Activated CD8-positive, alpha-beta T cell treated with anti-CD3 and anti-CD28 coated beads for 36 hours (primary cell): ENCODE measurements at places on chromosomes 4 and X.
A peak's percentile ranks its signal among the peaks of the same experiment; 100 is the strongest.

- DNase-seq, result no peak
Observed at GRCh38 chr4:163631288-163631687, 136.8 kb downstream of the TMA16 start.

GRCh38 chrX:138897621-138898492 is 186.3 kb upstream of the FGF13 start:
- no peak for DNase-seq

DNA sequence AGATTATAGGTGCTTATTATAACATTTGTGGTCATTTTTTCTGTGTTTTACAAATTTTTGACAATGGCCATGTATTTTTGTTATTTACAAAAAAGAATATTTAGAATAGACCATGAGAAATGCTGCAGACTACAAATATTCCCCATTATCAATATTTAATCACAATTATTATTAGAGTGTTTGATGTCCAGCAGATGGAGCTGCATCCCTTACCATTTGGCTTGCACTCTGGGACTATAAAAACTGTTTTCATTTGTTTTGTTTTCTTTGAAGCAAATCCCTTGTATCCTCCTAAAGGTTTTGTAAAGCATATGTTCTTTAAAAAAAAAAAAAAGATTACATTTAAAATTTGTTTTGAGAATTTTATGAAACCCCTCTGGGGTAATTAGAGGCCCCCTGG is 85.6 kb upstream of the CXorf66 start:
- no peak for DNase-seq

- no peak for DNase-seq
Observed at GRCh38 chrX:39755143-39756032, 342.4 kb downstream of the BCOR start.

DNA sequence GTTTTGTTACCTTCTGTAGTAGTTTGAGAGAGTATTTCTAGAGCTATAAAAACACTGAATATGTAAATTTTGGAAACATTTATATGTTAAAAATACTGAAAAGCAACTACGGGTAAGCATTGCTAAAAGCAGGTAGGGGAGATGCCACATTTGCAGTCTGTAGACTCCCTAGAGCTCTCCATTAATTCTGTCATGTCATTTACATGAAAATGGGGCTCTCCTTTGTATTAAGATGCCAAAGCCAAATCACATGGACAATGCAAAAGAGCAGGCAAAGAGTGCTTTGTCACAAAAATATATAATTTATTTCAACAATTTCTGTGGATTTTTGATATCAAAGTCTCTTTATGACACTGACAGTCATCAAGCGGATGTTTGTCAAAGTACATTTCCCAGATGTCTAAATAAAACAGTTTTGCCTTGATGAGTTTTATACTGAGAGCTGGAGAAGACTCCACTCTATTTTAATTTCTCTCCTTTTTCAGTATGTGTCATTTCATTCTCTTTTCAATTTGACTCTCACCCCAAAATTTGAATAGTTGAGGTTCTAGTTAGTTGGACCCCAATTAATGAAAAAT is 51.8 kb downstream of the LDB2 start:
- DNase-seq, result no peak

DNA sequence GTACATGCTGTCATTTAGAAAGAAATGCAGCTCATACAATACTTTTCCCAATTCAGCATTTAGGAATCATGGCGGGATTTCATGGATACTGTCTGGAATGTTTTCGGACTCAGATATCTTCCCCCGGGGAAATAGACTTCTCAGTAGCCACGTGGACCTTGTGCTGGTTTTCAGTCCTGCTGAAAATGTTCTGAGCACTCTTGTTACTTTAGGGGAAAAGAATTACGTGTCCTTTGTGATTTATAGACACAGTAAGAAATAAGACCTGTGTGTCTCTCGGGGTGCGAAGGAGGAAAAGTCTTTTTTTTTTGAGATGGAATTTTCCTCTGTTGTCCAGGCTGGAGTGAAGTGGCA is 3.8 kb downstream of the CD99 start:
- no peak for DNase-seq

DNA sequence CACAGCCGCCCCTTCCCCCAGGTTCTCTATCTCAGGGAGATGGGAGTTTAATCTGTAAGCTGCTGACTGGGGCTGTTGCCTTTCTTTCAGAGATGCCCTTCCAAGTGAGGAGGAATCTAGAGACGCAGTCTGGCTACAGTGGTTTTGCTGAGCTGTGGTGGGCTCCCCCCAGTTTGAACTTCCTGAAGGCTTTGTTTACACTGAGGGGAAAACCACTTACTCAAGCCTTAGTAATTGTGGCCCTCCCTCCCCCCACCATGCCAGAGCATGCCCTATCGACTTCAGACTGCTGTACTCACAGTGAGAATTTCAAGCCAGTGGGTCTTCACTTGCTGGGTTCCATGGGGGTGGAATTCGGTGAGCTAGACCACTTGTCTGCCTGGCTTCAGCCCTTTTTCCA is 131.3 kb downstream of the FAAH2 start:
- peak; percentile 4 for DNase-seq

GRCh38 chr4:183987987-183988392 is 82.9 kb downstream of the STOX2 start:
- DNase-seq, result no peak

DNA sequence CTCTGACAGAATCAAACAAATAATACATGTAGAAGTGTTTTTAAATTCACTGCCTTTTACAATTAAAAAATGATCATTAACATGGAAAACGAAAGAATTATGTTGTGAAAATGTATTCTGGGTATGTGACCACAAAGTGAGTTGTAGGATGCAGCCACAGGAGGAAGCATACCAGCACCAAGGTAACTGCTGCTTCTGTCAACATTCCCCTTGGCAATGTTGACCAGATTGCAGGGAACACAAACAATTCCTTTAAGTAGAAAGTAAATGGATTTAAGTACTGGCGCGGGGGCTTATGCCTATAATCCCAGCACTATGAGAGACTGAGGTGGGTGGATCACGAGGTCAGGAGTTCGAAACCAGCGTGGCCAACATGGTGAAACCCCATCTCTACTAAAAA is 1877.9 kb upstream of the PCDH7 start:
- no peak for DNase-seq

GRCh38 chr4:146407257-146407656 is 114.5 kb downstream of the SLC10A7 start:
- no peak for DNase-seq

GRCh38 chr4:74716436-74716765 is 77.9 kb downstream of the BTC start:
- DNase-seq, result no peak

- peak; percentile 31 for DNase-seq
Observed at GRCh38 chrX:46587158-46587557, 13.6 kb downstream of the CHST7 start.

GRCh38 chrX:138788771-138789170 is 77.3 kb upstream of the FGF13 start:
- no peak for DNase-seq

GRCh38 chr4:117357437-117357836 is 272.1 kb upstream of the TRAM1L1 start:
- no peak for DNase-seq

GRCh38 chr4:74322301-74322700 is 14.0 kb downstream of the EPGN start:
- no peak for DNase-seq

DNA sequence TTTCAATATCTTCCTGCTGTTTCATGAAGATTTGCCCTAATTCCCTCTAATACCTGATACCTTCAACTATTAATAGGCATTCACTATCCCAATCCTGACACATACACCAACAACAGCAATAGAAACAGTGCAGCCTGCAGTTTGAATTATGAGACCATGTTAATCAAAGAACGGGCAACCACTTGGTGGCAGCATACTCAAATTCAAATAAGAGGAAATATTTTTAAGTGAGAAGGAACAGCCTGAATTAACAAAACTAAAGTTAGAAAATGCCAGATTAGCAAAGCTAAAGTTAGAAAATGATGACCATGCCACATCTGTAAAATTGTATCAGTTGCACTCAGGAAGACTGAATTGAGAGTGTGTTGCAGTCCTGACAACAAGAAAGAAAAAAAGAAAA is 204.9 kb downstream of the SMARCA1 start:
- peak; percentile 31 for DNase-seq

DNA sequence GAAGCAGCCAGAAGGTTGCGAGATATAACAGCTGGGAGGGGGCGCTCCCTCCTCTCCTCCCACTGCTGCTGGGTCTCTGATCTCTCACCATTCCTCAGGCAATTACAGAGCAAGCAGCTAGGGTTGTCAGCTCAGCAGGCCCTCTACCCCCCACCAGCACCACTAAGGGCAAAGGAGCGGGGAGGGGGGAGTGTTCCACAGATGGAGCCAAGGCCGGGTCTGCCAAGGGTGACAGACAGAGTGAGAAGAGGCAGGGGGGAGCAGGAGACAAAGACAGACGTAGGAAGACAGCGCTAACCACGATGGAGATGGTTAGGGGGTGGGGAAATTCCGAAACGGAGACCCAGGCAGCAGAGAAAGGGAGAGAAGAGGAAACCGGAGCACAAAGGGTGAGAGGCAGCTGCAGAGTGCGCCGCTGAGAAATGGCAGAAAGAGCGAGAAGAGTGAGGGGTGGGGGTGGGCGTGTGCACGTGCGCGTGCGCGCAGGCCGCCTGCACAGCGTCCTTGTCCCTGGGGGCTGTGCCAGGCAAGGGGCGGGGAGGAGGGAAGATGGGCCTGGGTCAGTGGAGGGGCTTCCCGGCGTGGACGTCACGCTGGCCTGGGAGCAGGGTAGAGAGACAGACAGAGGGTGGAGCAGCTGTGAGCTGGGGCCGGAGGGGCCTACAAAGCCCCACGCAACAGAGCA is 6.9 kb downstream of the L1CAM start:
- peak; percentile 55 for DNase-seq

GRCh38 chr4:142331646-142332045 is 514.5 kb downstream of the INPP4B start:
- DNase-seq, result no peak

DNA sequence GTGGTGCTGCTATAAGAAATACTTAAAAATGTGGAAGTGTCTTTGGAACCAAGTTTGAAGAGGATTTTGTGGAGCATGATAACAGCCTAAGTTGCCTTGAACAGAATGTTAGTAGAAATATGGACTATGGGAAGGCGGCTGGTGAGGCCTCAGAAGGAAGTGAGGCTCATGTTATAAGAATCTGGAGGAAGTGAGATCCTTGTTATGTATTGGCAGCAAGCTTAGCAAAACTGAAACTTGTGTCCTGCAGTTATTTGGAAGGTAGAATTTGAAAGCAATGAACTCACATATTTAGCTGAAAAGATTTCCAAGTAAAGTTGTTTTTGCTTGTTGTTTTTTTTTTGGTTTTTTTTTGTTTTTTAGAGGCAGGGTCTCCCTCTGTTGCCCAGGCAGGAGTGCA is 13.6 kb upstream of the MED14 start:
- no peak for DNase-seq

DNA sequence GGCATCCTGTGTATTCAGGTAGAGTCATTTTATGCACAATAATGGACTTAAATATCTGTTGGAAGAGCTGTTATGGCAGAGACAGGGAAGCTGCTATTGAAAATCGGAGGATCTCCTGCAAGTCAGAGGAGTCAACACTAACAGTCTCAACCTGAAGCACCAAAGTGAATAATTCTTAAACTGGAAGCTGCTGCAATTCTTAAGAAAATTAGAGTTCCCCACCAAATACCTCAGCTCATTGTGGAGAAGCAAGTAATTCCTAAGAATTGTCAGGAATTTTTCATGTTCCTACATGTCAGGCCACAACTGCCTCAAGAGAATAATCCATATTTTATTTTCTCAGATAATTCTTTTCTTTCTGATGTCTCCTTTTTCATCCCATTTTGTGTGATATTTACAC is 892.6 kb upstream of the LCORL start:
- no peak for DNase-seq

- peak; percentile 60 for DNase-seq
Observed at GRCh38 chrX:119067023-119067739, 5.6 kb upstream of the CT47C1 start.

- no peak for DNase-seq
Observed at GRCh38 chr4:27428661-27429060, 568.0 kb downstream of the STIM2 start.

DNA sequence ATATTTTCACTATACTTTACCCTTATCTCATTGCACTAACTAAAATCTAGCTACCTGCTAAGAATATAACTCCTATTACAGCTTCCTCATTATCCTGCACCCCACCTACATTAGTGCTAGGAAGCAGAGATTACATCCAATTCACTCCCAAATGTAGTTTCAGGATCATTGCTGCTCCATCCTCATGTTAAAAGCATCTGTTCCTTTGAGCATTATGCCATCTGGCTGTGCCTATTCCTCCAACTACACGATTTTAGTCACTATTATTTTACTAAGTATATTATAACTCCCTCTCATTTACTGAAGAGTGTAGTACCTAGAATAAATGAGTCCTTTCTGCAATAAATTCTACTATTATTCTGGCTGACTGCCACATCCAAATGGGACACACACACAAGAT is 1586.9 kb downstream of the TECRL start:
- DNase-seq, result no peak

DNA sequence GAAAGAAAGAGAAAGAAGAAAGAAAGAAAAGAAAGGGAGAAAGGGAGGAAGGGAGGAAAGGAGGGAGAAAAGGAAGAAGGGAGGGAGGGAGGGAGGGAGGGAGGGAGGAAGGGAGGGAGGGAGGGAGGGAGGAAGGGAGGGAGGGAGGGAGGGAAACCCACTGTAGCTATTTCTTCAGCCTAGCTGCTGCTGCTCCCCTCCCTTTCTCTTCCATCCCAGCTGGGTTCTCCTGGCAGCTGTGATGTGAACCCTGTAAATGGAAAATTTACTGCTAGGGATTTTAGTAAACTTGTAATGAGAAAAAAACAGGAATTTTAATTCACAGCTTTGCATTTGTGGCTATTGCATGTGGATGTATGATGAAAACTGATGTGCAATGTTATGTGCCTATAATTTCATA is 8.0 kb downstream of the NR0B1 start:
- no peak for DNase-seq

DNA sequence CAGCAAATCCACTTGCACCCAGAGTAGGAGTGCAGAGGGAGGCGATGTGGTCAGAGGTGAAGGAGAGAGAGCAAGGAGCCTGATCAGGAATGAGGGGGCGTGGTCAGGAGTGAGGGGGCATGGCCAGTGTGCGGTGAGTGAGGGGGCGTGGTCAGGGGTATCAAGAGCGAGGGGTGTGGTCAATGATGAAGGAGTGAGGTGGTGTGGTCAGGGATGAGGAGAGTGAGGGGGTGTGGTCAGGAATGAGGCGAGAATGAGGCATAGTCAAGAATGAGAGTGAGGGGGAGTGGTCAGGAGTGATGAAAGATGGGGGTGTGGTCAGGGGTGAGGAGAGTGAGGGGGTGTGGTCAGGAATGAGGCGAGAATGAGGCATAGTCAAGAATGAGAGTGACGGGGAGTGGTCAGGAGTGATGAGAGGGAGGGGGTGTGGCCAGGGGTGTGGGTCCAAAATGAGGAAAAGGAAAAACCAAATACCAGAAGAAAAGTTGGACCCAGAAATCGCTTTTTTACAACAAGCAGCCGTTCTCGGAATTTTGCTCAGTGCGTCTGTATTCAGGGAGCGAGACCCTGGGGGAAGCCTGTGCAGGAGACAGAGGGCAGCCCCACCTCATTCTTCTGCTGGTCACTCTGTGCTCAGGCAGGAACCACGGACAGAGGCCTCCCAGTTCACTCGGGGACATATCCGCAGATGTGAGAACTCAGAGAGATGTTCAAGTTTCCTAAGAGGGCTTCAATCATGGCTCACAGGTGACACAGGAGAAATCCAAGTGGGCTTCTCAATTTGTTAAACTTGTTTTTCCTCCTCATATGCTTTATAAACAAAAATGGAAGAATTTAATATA is 47.5 kb downstream of the MAGEA1 start:
- DNase-seq, result peak; percentile 8
